CMK (cell line): ENCODE measurements at places on chromosomes 4 and X.

- DNase-seq: peak; percentile 9
These were observed 170.1 kb downstream of the WDFY3 start for GRCh38 chr4:84796394-84796793.

DNA sequence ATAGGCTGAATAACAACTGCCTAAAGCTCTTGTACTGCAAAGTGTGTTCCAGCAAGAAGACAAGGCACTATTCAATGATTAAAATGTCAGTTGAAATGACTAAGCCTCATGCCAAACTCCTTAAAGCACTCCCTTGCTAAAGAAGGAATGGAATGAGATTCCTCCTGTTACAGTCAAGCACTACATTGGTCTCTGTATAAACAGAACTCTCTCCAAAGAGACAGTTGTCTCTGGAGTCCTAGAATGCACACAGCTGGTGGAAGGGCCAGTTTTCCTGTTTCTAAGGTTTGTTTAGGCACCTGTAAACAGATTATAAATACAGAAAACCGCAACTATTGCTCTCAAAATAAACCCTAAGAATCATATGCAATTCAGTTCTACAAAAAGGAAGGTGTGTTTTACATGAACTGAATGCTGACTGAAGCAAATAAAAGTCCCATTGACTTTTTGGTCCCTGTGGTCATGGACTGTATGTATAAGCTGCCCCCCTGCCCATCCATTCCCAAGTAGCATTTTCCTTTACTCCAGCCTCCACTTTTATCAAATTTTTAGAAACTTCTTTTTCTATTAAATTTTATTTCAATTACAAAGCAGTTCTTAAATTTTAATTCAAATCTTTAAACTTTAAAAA is 47.0 kb downstream of the FAT1 start:
- DNase-seq: no peak

GRCh38 chr4:86977621-86978184 is 42.9 kb downstream of the AFF1 start:
- no peak for DNase-seq

GRCh38 chr4:65391382-65391781 is 278.9 kb downstream of the EPHA5 start:
- DNase-seq: no peak

GRCh38 chr4:36852856-36853255 is 391.7 kb upstream of the NWD2 start:
- DNase-seq: no peak

DNA sequence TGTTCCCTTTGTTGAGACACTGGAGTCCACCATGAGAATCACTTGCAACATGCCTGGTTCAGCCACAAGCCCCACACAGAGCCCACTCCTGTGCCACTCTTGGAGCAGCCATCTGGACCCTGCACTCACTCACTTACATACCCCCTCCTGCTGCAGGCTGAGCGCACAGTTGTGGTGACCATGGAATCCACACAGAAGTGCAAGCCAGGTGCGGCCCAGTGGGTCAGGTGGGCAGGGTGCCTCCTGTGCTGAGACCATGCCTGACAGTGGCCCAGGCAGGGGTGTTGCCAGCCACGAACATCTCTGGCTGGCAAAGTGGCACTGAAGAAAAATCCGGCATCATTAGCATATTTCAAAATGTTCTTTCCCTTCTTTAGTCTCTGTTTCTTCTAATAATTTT is 17.4 kb upstream of the CXorf51A start:
- no peak for DNase-seq

- DNase-seq: peak; percentile 24
These were observed 25.1 kb upstream of the CLDN34 start for GRCh38 chrX:9942086-9942485.

- peak; percentile 45 for DNase-seq
These were observed 128.9 kb downstream of the CEP135 start for GRCh38 chr4:56077676-56078075.

DNA sequence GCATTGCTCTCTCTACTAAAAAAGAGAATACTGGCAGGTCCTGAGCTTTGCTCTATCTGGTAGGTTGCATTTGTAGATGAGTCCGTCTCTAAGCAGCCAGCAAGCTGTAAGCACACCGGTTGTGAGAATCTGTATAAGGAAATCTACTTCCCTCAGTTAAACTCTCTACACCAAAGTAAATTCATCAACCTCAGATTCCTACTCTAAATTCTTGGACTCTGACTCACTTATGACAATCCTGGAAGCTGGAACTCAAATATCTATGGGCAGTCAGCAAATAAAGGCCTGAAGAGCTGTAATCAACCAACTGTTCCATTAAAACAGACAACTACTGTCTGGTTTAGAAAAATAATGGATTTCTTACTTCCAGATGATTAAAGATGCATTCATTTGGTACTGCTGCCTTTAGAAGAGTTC is 37.9 kb downstream of the FAT1 start:
- no peak for DNase-seq

DNA sequence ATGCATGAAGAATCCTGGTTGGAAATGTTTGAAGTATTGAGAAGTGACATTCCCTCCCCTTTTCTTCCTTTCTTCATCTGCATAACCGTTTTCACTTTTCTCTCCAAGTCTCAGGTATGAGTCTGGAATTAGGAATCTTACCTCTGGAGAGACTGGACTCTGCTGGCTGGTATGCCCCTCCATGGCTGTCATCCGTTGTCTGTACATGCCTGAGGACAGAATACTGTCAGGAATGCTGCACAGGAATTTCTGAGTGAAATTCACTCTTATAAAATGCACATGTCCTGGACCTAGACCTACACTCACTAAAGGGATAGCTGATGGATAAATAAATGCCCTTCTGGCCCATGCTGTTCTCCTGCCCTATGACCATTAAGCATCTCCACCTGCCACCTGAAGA is 179.5 kb downstream of the MSN start:
- DNase-seq: no peak

DNA sequence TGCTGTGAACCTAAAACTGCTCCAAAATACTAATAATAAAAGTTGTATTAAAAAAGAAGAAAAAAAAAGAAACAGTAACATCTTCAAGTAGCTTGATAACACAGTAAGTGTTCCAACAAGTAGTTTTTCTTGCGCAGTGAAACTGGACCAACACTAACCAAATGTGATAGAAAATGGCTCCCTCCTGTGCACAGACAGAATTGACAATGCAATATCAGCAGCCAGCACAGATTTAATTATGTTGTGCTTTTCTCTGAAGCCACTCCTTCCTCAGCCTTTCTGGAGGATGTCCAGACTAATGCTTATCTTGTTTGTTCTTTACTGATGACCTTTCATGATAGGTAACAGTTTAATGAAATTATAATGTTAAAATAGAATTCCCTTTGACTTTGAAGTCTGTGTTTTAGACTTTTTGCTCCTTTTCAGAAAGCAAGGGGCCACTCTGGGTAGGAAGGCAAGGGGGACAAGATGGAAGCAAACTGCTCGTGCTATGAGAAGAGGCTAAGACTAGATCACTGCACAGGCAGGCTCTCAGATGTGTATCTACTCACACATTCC is 147.1 kb upstream of the RPL34 start:
- no peak for DNase-seq

GRCh38 chr4:113276464-113277170 is 227.2 kb downstream of the ANK2 start:
- no peak for DNase-seq

GRCh38 chr4:25838526-25838925 is 24.3 kb downstream of the SEL1L3 start:
- DNase-seq: no peak

GRCh38 chr4:43564591-43564990 is 672.1 kb downstream of the GRXCR1 start:
- DNase-seq: no peak

GRCh38 chrX:154329294-154329693 is 33.7 kb downstream of the TKTL1 start:
- no peak for DNase-seq

DNA sequence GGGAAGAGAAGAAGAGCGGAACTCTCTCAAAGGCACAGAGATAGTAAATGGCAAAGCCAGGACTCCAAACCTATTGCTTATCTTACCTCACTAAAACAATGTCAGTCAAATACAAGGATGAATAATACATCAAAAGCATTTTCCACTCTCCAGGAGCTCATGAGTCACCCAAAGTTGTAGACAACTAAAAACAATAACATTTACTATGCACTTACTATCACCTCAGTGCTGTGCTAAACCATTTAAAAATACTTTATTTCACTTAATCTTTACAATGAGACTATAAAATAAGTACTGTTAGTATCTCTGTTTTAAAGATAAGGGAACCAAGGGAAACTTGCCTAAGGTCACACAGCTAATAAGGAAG is 163.2 kb upstream of the SPANXC start:
- no peak for DNase-seq

DNA sequence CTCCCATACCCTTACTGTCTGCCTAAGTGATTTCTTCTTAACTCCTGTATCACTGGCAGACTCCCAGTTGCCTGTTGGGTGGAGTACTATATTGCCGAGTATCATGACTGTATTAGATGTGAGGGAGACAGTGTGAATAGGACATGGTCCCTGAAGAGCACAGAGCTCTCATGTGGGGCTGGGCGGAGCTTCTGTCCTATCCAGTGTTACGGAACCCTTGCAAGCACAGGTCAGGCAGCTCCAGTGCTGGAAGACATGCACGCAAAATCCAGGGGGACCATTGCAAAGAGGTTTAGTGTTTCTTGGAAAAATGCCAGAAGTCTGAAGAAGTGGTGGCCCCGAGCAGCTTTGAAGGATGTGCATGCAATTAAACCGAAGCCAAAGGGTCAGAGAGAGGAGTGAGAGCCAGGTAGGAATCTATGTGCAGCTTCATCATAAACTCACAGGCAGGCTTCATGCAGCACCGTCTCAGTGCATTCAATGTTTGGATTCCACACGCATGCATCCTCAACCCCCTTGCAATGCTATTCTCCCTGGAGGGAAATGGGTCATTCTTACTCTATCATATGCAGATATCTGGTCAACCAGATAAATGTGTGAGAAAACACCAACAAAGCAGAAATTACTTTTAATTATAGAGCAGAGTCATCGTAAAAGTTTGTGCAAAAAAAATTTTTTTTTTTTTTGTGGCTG is 49.7 kb upstream of the DHRSX start:
- DNase-seq: no peak

GRCh38 chr4:85728464-85728863 is 253.5 kb downstream of the ARHGAP24 start:
- no peak for DNase-seq

- no peak for DNase-seq
These were observed 586.9 kb downstream of the TMA16 start for GRCh38 chr4:164081371-164081770.

- DNase-seq: peak; percentile 37
These were observed 80.2 kb downstream of the CRMP1 start for GRCh38 chr4:5812506-5813229.

- no peak for DNase-seq
These were observed 279.8 kb upstream of the BOD1L1 start for GRCh38 chr4:13907255-13907751.

DNA sequence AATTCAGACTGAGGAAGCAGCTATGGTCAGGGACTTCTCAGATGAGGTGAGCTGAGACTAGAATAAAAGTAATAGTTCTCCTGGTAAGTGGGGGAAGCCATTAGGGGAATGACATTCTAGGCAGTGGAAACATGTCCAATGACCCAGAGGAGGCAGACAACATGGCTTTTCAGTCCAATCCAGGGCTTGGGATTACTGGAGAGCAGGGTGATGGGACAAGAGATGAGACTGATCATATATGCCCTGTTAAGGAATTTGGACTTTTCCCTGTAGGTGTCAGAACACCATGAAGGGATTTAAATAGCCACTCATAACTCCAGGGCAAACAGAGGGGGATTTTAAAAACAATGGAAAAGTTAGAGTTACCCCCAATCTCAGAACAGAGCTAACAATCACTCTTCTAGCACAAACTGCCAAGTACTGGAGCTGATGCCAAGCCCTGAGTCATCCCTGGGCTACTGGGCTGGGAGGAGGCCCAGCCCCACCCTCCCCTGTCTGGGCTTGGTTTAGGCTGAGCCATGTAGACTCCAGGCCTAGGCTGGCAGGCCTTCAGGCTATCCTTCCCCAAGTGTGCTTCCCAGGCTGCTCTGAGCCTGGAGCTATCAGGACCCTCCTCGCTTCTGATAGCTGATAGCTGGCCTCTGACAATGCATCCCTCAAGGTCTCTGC is 22.7 kb upstream of the MSN start:
- DNase-seq: no peak

DNA sequence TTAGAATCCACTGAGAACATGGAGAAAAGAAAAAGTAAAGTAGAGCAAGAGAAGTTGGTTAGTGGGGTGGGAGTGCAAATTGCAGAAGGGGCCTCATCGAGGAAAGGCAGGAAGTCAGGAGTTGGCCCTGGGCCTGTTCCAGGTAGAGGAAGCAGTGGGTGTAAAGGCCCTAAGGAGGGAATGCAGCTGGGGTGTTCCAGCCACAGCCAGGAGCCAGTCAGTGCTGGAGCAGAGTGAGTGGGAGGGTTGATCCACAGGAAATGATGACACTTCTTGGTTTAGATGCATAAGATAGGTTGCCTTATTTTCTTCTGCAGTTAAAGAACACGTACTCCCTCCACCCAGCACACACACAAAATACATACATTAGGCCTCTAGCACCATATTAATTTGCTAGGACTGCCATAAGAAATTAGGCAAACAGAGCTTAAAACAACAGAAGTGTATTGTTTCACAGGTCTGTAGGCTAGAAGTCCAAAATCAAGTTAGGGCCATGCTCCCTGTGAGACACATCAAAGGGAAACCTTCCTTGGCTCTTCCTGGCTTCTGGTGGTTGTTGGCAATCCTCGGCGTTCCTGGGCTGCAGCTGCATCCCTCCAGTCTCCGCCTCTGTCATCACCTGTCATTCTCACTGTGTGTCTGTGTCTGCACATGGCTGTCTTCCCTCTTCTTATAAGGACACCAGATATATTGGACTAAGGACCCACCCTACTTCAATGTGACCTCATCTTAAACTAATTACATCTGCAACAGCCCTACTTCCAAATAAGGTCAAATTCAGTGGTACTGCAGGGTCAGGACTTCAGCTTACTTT is 205.9 kb downstream of the AASDH start:
- peak; percentile 43 for DNase-seq

DNA sequence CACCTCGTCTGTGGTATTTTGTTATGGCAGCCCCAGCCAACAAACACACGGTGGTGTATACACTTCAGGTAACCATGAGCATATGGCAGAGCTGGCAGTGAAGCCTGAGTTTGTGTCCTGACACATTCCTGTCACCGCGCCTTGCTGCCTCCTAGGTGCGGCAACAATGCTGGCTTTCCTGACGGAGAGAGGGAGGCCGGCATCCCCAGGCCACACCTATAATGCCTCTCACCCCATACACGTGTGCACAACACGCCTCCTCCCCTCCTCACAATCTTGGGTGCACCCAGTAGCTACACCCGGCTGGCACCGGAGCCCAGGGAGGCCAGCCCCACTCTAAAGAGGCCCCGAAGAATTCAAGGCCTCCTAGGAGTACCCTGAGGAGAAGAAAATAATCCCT is 158.5 kb downstream of the NSUN7 start:
- DNase-seq: no peak
